Bronchial smooth muscle cell (primary cell): ENCODE measurements at places on chromosomes 6 and 20. TPM values are rescaled to one million over a fixed set of nuclear protein-coding genes. Genes with fewer than 3 reads are reported as not detected.

MTHFD1L gene
- 20.1 and 32.0 TPM in 2 replicates for total RNA-seq

HLA-DQB1 gene
- not detected in 2 replicates for total RNA-seq

MCHR2 gene
- total RNA-seq = not detected in 2 replicates

SNX21 gene
- total RNA-seq = 80.1 and 108 TPM in 2 replicates

C6orf58 gene
- total RNA-seq = 0.17 TPM in 1 of 2 replicates, not detected in the other

CAGE1 gene
- total RNA-seq = under 0.01 and 0.09 TPM in 2 replicates

TFAP2B gene
- total RNA-seq = not detected in 2 replicates

LRRN4 gene
- total RNA-seq = not detected in 2 replicates

AAR2 gene
- total RNA-seq = 15.7 and 17.5 TPM in 2 replicates

SPEF1 gene
- total RNA-seq = 0.16 and 0.26 TPM in 2 replicates
